ENCODE measurements at places on chromosomes 7 and 10.

DNA sequence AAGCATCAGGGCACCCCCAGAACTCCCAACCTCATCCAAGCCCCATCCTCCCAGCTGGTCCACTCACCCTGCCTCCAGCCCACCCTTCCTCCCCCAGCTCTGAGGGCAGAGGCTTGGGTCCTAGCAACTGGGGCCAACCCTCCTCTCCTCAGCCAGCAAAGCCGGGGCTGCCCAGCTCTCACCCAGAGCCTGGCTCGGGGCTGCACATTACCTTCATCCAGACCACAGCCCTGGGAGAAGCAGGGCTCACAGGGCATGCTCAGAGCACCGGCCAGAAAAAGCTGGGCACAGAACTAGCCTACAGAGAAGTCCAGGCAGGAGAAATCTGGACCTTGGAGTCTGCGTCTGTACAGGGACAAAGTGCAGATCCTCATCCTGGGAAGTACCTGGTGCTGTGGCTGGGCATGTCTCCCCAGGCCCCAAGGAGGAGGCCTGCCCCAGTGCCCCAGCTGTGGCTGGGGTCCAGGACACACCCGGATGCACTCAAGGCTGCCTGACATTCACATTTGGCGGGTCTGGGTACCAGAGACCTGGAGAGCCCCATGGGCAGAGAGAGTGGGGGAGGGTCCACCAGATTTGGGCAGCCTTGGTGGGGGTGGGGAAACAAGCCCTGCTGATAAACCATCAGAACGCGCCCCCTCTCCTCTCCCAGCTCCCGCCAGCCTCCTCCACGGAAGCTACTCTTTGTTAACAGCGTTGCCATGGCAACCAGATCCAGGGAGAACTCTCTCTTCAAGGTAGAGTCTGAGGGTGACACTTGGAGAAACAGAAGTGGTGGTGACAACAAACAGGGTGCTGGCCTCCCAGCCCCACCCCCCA is 5.1 kb downstream of the RASGEF1A start:
- DNase-seq = no peak

DNA sequence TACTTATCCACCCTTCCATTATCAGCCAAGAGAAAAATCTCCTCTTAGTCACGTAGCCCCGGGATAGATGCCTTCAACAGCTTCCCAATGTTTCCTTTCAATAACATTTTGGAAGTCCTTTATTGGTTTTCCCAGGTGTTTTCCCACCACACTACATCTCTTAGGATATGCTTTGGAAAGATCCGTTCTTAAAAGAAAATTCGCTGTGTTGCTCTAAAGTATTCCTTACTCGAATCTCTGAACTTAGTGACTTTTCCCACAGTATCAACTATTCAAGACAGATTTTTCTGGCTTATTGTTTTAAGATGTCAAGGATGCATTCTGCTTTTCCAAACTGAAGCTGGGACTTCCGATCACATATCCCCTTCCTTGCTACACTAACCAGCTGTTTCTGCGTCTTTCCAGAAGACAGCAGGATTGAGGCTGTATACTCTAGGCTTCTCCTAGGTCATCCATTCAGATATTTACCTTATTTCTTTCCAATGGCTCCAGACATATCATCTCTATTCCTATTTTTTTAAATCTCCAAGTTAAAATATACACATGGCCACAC is 36.5 kb upstream of the SVIL start:
- DNase-seq = no peak

- DNase-seq = no peak
Measured at GRCh38 chr10:72044417-72045041, 43.8 kb downstream of the SPOCK2 start.

DNA sequence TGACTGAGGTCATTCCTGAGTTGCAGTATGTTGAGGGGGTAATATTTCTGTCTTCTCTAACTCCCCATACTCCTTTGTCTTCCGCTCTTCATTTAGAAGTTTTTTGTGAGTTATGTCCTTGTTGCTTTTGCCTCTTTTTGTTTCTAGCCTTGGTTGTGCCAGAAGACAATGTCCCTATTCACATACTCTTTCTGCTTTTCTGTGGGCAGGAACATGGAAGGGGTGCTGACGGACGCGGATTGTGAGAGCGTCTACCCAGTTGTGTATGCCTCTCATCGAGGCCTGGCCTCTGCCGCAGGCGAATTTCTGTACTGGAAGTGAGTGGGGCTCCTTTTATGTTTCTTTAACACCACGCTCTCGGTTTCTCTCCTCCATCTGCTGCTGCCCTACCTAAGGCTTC is 20.5 kb downstream of the STAG3 start:
- DNase-seq = no peak

DNA sequence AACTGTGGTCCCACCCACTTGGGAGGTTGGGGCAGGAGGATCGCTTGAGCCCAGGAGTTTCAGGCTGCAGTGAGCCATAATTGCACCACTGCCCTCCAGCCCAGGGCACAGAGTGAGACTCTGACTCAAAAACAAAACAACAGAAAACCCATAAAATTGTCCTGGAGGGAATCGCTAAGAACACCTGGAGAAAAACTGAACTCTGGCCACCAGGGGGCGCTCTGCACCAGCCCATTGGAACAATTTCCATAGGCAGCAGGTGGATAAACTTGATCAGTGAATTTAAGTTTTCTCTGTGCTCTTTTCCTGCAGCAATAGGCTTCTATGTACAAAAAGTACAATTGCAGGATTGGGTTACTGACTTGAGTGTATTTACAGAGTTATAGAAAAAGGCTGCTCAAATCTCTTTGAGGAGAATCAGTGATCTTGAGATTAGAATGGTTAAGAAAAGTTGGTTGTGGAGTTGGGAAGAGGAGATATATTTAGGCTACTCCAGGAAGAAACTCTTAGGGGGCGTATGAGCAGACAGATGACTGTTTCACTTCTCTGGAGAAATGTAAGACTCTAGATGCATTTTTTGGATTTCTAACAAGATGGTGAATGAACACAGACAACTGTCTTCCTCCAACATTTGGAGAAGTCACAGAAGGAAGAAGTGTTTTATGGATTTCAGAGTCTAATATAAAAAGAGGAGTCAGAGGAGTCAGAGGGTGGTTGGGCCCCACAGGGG is 274.9 kb upstream of the GALNT17 start:
- DNase-seq = peak; percentile 64

- no peak for DNase-seq
Measured at GRCh38 chr10:133154996-133155778, 4.8 kb upstream of the KNDC1 start.

DNA sequence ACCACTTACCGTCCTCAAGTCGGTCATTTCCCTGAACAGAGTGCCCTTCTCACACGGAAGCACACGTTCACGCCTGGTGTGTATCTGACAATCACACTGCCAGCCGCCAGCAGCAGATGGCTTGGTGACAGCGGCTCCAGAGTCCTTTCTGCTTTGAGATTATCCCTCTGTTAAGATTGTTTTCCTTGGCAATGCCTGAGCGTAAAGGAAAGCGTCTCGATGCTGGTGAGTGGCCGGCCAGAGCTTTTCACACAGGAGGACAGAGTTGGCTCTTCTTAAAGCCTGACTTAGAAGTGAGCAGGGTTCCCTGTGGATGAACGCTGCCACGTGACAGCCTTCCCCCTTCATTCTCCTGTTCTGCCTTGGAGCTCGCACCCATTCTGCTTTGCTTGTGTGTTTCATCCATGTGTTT is 22.1 kb upstream of the PRKAR1B start:
- peak; percentile 36 for DNase-seq

- no peak for DNase-seq
Measured at GRCh38 chr7:17105701-17106100, 192.8 kb upstream of the AHR start.

GRCh38 chr10:25441270-25441669 is 266.5 kb downstream of the GPR158 start:
- DNase-seq = no peak

DNA sequence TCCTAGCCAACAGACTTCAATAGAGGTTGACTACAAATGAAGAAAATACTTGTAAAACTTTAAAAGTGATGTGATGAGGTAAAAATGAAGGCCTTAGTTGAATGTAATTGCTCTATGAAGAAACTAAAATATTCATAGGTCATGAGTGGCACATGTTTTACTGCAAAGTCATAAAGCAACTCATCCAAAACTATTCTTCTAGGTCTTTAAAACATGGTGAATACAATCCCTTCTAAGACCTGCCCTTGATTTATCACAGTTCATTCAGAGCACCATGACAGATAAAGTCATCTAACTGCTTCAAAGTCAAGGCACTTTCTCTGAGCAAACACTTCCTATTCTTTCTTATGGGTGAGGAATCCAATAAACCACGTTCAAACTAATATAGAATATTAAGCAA is 713.5 kb downstream of the SORCS1 start:
- DNase-seq = no peak

GRCh38 chr7:70193514-70193913 is 595.2 kb downstream of the AUTS2 start:
- DNase-seq = peak; percentile 43

GRCh38 chr10:46555713-46556514 is 544 bp downstream of the GPRIN2 start:
- DNase-seq = no peak

DNA sequence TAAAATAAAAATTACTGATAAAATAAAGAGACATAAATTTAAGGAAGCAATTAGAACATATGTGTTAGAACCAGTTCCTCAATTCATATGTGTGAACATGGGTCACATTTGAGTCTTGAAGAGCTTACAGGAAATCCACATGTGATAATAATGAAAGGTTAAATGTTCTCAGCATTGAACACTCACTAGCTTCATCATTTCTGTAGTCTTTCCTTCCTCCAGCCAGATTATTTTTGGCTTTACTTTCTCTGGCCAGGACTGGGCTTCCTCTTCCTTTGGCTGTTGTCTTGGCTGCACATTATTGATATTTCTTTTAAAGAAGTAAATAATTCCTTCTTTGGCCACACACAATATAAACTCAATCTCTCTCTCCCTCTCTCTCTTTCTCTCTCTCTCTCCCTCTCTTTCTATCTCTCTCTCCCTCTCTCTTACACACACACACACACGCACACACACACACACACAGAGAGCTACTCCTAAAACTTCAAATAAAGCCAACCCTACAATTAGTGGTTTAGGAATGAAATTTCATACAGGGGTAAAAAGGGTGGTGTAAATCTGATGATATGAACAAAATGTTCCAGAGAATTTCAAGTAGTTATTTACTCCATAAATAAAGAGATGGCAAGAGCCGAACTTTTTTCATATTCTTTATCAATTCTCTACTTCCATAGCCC is 171.2 kb downstream of the REEP3 start:
- no peak for DNase-seq

- DNase-seq = no peak
Measured at GRCh38 chr10:8187171-8187666, 132.7 kb downstream of the GATA3 start.

DNA sequence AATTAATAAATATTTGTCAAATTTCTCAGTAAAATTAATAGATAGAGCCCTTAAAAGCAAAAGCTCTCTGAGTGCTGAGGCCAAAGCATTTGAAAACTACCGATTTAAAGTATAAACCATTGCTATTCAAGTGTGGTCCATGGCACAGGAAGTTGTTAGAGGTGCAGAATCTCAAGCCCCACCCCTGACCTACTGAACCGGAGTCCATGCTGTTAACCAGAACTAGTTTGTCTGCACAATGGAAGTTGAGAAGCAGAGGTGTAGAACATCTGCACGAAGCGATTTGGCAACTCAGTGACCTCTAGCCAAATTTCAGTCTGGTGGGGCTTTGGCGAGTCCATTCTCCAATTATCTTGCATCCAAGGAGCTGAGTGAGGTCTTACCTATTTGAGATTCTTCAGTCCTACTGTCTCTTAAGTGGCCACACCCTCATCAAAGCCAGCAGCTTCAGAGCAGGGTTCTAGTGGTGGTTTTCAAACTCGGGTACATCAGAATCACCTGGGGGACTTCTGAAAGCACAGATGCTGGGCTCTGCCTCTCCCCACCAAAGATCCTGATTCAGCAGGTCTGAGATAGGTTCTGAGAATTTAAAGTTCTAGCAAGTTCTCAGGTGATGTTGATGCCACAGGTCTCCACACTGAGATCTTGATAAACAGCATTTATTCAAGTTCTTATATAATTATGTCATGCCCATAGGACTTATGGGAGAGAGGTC is 96.8 kb upstream of the SAMD8 start:
- no peak for DNase-seq

DNA sequence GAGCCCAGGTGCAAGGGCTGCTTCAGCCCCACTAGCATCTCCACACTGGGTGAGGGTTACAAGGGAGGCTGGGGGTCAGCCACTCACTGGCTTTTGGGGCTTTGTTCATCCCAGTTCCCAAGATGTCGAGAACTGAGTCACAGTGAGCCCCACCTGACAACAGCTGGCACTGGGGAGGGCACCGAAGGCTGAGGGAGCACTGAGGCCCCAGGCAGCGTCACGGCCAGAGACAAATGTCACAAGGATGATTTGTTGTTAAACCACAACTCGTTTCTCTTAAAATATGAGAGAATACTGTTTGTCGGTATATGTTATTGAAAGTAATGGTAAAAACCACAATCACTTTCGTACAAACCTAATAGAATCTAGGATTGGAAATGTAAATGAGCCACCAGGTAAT is 219.9 kb downstream of the CELF2 start:
- no peak for DNase-seq

DNA sequence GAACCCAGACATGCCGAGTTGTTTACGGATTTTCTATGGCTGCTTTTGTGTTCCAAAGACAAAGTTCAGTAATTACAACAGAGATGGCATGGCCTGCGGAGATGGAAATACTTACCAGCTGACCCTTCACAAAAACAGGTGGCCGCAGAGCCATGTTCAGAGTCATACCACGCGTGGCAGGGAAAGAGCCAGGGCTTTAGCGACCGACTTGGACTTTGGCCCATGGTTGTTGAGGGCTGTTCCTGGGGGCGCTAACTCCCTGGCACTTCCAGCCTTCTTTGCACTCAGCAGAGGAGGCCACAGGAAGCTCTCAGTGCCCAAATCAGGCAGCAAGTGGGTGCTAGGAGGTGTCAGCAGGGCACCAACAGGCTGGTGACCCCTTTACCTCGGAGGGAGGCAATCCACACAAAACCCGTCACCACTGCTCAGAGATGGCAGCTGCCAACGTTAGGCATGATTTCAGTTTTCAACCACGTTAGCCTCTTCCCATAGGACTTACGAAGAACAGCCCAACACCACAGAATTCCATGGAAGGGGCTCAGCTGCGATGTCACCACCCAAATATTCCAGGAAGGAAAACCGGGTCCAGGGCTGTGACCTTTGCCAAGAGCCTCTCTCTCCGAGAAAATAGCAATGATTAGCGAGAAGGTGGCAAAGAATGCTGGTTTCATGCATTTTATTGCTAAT is 21.4 kb upstream of the CNPY1 start:
- no peak for DNase-seq

DNA sequence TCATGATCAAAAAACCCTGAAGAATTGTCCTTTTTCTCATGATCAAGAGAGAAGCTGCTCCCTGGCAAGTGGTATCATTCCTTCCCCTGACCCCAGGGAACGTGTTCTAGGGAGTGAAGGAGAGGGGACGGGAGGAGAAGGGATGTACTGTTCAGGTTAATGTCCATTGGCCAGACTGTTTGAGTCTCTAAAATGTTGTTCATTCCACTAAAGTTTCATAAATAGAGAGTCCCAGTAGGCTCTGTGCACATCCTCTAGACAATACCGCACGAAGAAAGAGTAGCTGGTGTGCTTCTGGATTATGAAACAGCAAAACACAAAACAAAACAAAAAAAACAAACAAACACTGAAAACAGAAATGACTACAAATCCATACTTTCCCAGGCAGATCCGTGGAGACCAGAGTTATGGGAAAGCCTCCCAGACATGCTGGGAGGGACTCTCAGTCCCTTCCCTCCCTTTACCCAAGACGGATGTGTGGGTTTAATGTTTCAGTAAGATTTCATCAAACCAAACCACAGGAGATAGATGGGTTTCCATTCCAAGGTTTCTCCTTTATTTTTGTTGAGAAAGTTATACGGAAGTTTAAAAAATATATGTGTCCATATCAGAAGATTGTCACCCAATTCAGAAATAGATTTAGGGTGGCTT is 66.5 kb upstream of the TNS3 start:
- DNase-seq = peak; percentile 79

Measured in astrocyte of the spinal cord (primary cell).